ENCODE measurements at places on chromosomes 5 and 9.

DNA sequence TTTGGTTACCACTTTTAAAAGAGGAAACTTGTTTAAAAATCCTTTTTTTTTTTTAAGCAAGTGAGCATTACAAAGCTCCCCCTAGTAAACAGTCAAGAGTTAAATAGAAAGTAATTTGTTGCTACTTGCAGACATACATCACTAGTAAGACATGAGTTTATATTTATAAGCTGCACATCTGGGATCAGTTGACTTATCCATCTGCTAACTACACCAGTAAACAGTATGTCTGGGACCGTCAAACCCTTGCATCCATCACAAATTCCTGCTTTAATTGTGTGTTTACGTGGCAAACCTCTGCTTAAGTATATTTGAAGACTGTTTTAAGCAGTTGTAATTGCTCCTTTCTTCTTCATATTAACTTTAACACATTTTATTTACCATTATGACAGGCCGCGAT lies 146.8 kb downstream of the EBF1 start:
- DNase-seq: peak; percentile 31

- peak; percentile 76 for DNase-seq
These were observed 14.0 kb downstream of the COL27A1 start for GRCh38 chr9:114169029-114169951.

DNA sequence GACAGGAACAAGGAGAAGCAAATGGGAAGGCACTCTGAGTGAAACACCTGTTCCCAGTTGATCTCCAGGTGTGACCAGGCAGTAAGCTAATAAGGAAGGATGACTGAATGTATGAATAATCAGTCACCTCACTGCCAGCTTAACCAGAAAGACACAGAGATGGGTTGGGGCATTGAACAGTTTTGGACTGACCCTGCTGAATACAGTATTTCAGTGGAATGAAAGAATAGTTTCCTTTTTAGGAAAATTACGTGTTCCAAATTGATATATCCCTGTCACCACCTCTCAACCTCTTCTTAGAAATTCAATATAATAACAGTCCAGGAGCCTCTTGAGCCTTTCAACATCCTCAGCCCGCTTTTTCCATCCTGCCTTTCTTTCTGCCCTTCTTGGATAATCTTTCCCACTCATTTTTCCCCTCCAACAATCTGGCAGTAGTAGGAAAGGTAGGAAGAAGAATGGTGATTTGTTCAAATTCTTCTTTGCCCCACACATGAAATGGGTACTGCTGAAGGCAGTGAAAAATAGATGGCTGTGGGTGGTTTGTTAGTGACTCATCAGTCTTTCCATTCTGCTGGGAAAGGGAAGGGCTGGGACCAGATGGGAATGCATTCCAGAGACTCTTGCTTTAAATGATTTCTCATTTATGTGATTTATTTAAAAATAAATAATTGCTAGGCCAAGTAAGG lies 117.9 kb downstream of the ZSWIM6 start:
- peak; percentile 95 for DNase-seq

DNA sequence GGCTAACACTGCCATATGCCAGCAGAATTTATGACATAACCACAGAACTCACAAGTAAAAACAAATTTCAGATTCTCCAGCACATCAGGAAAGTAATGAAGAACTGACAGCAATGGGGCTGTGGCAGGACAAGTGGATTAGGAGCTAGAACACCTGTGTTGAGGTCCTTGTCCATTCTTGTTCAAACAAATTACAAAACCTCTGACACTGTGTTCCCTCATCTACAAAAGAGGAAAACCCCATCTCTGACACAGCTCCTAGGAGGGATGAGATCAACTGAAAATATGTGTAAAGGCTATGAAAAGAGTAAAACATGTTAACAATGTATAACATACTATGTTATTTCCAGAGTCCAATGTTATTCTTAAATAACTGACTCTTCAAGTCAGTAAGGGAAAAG lies 23.5 kb downstream of the ELP1 start:
- DNase-seq: no peak

GRCh38 chr5:62138607-62139006 lies 167.4 kb upstream of the KIF2A start:
- no peak for DNase-seq

DNA sequence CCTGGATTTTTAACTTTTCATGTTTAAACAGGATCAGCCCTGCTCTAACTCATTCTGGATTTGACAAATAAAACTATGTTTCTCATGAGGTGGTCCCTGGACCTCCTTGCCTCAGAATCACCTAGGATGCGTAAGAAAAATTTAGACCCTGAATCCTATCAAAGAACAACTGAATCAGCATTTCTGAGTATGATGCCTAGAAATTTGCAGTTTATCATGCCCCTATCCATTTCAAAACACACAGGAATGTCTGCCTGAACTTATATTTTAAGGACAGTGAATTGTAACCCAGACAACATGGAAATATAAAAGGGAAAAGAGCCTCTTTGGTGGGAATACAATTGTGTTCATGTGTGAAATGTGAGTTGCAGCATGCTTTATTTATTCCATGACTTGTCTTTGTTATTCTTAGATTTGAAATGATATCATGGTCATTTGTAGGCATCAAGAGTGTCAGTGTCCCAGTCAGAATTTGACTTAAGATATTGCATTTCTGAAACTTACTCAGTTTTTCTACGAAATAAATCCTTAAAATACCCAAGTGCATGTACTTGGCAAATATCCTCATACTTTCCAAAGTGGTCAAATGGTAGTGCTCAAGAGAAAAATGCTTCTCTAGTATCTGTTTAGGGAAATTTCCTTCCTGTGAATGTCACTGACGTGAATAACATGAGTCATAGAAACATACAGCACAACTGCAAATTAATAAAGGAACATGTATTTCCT lies 144.3 kb downstream of the GIN1 start:
- peak; percentile 68 for DNase-seq

All from fibroblast of skin of right biceps (primary cell).